Iris pigment epithelial cell (primary cell): ENCODE measurements at places on chromosomes 2 and 18.

GRCh38 chr2:171260471-171261424, 100.1 kb upstream of the TLK1 start:
- no peak for DNase-seq

- no peak for DNase-seq
Observed at GRCh38 chr2:203798296-203799087, 69.1 kb upstream of the CTLA4 start.

GRCh38 chr18:35457140-35457704, 40.5 kb downstream of the INO80C start:
- no peak for DNase-seq

GRCh38 chr2:120661551-120661950, 74.1 kb upstream of the GLI2 start:
- no peak for DNase-seq

DNA sequence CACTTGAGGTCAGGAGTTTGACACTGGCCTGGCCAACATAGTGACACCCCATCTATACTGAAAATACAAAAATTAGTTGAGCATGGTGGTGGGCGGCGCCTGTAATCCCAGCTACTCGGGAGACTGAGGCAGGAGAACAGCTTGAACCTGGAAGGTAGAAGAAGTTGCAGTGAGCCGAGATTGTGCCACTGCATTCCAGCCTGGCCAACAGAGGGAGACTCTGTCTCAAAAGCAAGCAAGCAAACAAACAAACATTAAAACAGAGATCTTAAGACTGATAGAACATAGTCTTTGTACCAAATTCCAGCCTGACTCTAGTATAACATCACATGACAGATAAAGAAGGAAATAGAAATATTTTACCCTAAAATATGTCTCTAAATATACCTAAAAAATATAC, 168.1 kb downstream of the PTPRM start:
- no peak for DNase-seq

DNA sequence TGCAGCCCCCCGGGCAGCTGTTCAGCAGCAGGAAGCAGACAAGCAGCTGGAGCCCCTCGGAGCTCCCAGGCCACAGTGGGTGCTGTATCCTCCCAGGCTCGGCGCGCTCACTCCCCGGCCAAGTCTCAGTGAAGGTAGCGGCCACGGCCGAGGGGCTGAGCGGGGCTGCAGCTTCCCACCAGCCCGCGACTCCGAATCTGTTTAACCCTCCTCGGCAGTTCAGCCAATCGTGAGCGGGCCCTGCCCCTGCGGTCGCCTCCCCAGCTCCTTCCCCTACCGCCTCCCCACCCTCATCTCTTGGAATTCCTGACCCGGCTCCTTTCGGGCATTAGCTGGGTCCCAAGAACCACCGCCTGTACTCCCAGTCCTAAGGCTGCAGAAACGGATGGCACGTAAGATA, at the start of gene RESP18:
Gene RESP18 (minus strand): TSS at position 203 of the 400 bp plus-strand sequence.
- no peak for DNase-seq

- DNase-seq: peak; percentile 45
Observed at GRCh38 chr2:127406454-127406853, 11.8 kb upstream of the PROC start.

DNA sequence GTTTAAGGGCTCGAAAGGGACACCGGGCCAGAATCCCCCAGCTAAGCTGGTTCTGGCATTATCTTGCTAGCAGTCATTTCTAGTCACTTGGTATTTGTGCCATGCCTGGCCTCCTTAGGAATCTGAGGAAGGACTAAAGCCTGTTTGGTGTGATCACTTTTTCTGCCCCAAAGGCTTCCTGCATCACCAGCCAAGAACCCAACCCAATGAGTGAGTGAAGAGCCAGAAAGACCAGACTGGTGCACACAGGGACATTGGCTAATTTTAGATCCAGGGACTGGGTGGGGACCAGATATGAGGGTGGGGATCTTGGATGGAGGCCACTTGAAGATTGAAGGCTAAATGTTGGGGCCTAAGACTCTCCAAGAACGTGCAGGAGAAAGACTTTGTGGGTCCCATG, 411.9 kb upstream of the TNP1 start:
- DNase-seq: no peak
